Panc1 (cell line): ENCODE measurements at places on chromosomes 16 and 17. TPM values are rescaled to one million over a fixed set of nuclear protein-coding genes. Genes with fewer than 3 reads are reported as not detected.

DNA sequence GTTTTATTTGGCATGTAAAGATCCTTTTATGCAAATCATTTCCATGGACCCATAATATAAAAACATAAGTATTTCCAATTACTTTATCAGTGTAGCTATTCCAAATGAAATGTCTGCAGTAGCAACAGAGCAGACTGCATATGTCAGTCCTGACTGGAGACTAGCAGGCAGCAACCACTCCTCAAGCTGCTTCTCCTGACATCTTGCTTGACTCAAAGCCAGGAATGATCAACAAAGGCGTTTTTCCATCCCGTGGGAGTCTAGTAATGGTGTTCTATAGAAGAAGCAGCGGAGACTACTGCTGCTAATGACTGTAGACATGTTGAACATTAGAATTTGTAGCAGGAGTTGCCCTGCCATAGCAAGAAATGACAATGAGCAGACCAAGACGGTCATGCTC is 73.2 kb upstream of the AKTIP start:
- DNase-seq = no peak
- H3K4me3 ChIP-seq = no peak overlapping the region

- no peak for DNase-seq
- no peaks in the 10 kb centered on the region for H3K27me3 ChIP-seq
- peaks cover 3% of the 10 kb centered on the region; the same call in 1 of the 2 replicates for H3K36me3 ChIP-seq
Measured at GRCh38 chr16:8845699-8846298, 23.0 kb downstream of the CARHSP1 start.

DNA sequence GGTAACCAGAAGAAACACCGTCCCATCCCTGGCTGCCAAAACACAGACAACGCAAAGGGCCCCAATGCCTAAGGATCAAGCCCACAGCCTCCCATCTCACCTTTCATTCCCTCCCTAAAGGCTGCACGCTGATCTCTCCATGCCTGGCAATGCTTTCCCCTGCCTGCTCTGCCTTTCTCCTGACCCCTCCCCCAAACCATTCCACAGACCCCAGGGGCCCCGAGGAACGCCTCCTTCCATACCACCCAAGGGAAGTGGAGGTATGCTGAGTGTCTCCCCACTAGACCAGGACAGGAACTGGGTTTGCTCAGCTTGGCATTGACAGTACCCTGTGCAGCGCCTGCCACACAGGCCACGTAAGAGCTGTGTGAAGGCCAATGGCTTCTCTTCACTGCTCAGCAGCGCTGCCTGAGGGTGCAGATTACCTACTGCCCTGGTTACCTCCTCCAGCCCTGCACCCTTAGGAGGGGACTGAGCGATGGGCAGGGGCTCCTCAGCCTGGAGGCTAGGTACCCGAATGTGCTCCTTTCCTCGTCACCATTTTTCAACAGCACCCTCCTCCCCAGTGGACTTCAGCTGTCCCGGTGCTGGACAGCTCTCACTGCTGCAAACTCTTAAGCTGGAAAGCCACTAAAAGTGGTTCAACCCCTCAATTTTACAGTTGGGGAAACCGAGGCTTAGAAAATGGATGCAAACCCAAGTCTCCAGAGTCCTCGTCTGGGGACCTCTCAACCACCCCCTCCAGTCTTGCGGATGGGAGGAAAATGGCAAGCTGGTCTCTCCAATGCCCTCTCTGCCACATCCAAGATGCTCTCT is 45.0 kb downstream of the SRCIN1 start:
- H3K4me3 ChIP-seq = no peak overlapping the region
- H3K36me3 ChIP-seq = no peaks in the 10 kb centered on the region
- peaks cover 4% of the 10 kb centered on the region; the same call in 1 of the 2 replicates for H3K4me1 ChIP-seq
- no peaks in the 10 kb centered on the region for H3K27me3 ChIP-seq
- no peak for DNase-seq
- H3K27ac ChIP-seq = no peak overlapping the region

GRCh38 chr17:56988901-56989572 is 11.1 kb downstream of the SCPEP1 start:
- DNase-seq = no peak
- no peaks in the 10 kb centered on the region for H3K27me3 ChIP-seq
- no peak overlapping the region for H3K4me3 ChIP-seq
- no peaks in the 10 kb centered on the region for H3K4me1 ChIP-seq
- H3K36me3 ChIP-seq = peaks cover 6% of the 10 kb centered on the region; the same call in 1 of the 2 replicates

- no peak overlapping the region for H3K27ac ChIP-seq
- no peaks in the 10 kb centered on the region for H3K36me3 ChIP-seq
- H3K4me1 ChIP-seq = no peaks in the 10 kb centered on the region
- DNase-seq = no peak
- H3K27me3 ChIP-seq = no peaks in the 10 kb centered on the region; the same call in 1 of the 2 replicates
Measured at GRCh38 chr17:6075845-6076244, 5.7 kb downstream of the WSCD1 start.

DNA sequence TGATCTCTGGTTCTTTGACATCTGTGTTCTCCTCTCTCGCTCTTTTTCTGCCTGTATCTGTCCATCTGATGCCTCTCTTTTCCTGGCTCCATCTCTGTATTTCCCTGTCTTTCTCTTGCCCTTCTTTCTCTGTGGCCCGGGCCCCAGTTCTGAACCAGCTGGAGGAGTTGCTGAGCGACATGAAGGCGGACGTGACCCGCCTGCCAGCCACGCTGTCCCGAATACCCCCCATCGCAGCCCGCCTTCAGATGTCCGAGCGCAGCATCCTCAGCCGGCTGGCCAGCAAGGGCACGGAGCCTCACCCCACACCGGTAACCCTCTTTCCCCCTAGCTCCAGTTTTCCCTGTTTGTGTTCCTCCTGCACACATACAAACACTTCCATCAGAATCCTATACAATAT is 5.8 kb downstream of the RNF227 start:
- H3K4me1 ChIP-seq = peaks cover 6% of the 10 kb centered on the region
- no peaks in the 10 kb centered on the region for H3K27me3 ChIP-seq
- DNase-seq = no peak
- no peak overlapping the region for H3K4me3 ChIP-seq
- no peak overlapping the region for H3K27ac ChIP-seq

DNA sequence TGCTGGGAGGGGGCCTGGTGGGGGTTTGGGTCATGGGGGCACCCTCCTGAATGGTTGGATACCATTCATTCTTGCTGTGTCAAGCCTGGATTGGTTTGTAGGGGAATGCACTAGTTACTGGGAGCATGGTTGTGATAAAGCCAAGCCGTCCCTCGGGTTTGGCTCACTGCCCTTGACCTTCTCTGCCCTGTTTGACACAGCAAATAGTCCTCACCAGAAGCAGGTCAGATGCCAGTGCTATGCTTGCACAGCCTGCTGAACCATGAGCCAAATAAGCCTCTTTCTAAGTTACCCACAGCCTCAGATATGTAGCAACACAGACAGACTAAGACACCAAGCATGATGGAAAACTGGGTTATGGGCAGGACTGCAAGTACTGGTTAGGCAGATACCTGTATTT is 14.6 kb downstream of the ZNF778 start:
- DNase-seq = no peak
- no peaks in the 10 kb centered on the region for H3K27me3 ChIP-seq
- no peaks in the 10 kb centered on the region for H3K4me1 ChIP-seq
- no peak overlapping the region for H3K27ac ChIP-seq
- H3K36me3 ChIP-seq = peaks cover 6% of the 10 kb centered on the region; the same call in 1 of the 2 replicates
- H3K4me3 ChIP-seq = no peak overlapping the region

DNA sequence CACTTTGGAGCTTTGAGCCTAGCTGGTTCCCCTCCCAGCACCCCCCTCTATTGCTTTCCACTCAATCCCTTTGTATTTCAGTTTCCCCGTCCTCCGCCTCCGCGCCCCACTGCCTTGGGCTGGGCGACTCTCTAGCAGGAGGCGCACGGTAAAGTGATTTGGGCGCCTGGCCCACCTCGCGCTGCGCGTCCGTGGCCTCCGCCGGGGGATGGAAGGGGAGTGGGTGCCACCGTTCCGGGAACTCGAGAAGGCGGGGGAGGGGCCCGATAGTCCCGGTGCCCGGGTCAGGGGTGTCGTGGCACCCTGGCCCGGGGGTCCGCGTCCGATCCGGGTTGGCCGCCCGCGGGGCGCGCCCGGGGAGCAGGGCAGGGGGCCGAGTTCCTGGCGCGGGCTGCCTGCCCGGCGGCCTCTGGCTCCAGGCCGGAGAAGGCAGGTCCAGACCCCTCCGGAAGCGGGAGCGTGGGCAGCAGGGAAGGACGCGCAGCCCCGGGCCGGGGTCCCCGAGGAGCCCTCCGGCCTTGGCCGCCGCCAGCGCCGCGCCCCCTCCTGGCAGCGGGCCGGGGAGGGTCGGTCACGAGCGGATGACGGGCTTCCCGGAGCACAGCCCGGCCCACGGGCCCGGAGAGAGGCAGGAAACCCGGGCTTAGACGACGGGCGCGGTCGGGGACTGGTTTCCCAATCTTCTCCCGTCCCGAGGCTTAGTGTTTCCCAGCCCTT is 15.8 kb downstream of the MEOX1 start:
- DNase-seq = no peak
- H3K36me3 ChIP-seq = no peaks in the 10 kb centered on the region
- H3K4me3 ChIP-seq = no peak overlapping the region
- no peak overlapping the region for H3K27ac ChIP-seq
- H3K4me1 ChIP-seq = no peaks in the 10 kb centered on the region

DNA sequence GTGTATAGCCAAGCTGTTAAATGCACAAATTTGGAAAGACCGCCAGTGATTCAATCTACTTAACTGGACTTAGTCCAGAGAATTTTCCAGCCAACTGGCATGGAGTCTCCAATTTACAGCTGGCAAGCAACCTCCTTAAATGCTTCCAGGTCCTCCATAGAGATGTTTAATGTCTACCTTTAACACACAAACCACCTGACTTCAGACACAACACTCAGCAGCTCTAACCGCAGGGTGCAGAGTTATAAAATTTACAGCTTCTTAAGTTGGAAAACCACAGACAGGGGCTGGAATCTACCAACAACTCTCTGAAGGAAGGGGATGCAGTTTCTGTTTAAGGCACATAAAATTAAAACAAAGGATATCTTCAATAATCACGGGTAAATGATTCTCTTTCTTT is 106.9 kb downstream of the SYCE1L start:
- DNase-seq = no peak
- no peak overlapping the region for H3K4me3 ChIP-seq
- no peaks in the 10 kb centered on the region for H3K27me3 ChIP-seq
- H3K4me1 ChIP-seq = no peaks in the 10 kb centered on the region; the same call in 1 of the 2 replicates

GRCh38 chr16:48353565-48354163 is 31.5 kb downstream of the SIAH1 start:
- H3K4me1 ChIP-seq = no peaks in the 10 kb centered on the region; the same call in 1 of the 2 replicates
- peak; percentile 24 for DNase-seq
- 0 out of 2 replicates have a peak, but pooled peaks cover 3% of the 10 kb centered on the region for H3K36me3 ChIP-seq
- no peak overlapping the region for H3K4me3 ChIP-seq

DNA sequence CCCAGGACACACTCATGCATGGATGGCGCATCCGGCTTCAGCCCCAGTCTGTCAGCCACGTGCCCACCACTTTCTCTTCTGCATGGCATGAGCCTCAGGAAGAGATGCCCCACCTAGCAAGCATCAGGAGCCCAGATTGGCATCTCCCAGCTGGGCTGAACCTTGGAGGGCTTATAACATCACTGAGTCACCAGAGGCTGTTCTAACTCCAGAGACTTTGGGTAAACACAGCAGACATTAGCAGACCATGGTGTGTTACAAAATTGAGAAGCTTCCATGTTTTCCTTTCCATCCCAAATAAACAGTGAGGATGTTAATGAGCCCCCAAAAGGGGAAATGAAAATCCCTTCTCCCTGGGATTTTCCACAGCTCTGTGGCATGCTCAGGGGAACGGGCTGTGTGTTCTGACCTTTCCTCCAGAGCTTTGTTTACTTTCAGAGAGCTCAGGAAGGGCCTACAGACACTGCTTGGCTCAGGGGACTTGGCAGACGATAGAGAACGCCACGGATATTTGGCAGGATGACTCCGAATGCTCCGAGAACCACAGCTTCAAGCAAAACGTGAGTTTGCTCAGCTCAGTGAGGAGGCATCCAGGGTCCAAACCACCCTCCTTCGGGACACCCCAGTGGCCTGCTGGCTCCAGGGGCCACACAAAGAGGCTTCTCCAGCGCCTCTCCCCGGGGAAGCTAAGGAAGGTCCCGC is 16.5 kb downstream of the GLP2R start:
- no peak overlapping the region for H3K27ac ChIP-seq
- H3K36me3 ChIP-seq = no peaks in the 10 kb centered on the region; the same call in 1 of the 2 replicates
- H3K4me3 ChIP-seq = no peak overlapping the region
- no peaks in the 10 kb centered on the region; the same call in 1 of the 2 replicates for H3K4me1 ChIP-seq

GRCh38 chr16:13926891-13927290 is 6.9 kb downstream of the ERCC4 start:
- no peaks in the 10 kb centered on the region for H3K27me3 ChIP-seq
- DNase-seq = no peak
- no peak overlapping the region for H3K4me3 ChIP-seq

- H3K27me3 ChIP-seq = no peaks in the 10 kb centered on the region
- no peak for DNase-seq
- no peaks in the 10 kb centered on the region for H3K36me3 ChIP-seq
- H3K27ac ChIP-seq = no peak overlapping the region
- no peaks in the 10 kb centered on the region for H3K4me1 ChIP-seq
Measured at GRCh38 chr17:80656590-80656989, 112.0 kb downstream of the RPTOR start.

GRCh38 chr17:80087346-80088265 is 13.8 kb upstream of the GAA start:
- 0 out of 2 replicates have a peak, but pooled peaks cover 4% of the 10 kb centered on the region for H3K4me1 ChIP-seq
- H3K4me3 ChIP-seq = no peak overlapping the region
- no peaks in the 10 kb centered on the region for H3K36me3 ChIP-seq
- H3K27ac ChIP-seq = no peak overlapping the region
- no peak for DNase-seq
- H3K27me3 ChIP-seq = no peaks in the 10 kb centered on the region

DNA sequence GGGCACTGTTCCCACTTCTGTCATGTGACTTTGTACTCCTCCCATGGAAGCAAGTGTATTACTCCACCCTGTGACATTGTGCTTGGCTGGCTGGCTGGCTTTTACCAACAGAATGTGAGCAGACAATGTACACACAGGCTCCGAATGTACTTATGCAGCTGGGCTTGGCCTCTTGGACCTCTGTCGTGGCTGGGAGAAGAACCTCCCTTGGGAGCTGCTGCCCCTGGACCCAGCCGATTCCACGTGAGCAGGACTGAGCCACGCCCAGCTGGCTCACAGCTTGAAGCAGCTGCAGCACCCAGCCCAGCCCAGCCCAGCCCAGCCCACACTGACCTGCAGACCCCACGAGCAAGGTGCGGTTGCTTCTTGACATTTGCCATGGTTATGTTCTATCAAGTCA is 177.5 kb downstream of the RBFOX3 start:
- H3K27ac ChIP-seq = no peak overlapping the region
- no peaks in the 10 kb centered on the region for H3K36me3 ChIP-seq
- H3K4me3 ChIP-seq = no peak overlapping the region
- no peak for DNase-seq
- no peaks in the 10 kb centered on the region for H3K4me1 ChIP-seq

GRCh38 chr17:55433629-55434422 is 12.2 kb upstream of the MMD start:
- DNase-seq = no peak
- peak overlapping the region; percentile 65 for H3K27ac ChIP-seq
- H3K36me3 ChIP-seq = no peaks in the 10 kb centered on the region
- H3K27me3 ChIP-seq = no peaks in the 10 kb centered on the region; the same call in 1 of the 2 replicates

GRCh38 chr17:5473906-5474305 is 5.1 kb upstream of the DHX33 start:
- H3K27ac ChIP-seq = no peak overlapping the region
- no peaks in the 10 kb centered on the region for H3K27me3 ChIP-seq
- DNase-seq = no peak
- H3K36me3 ChIP-seq = peaks cover 29% of the 10 kb centered on the region
- H3K4me3 ChIP-seq = no peak overlapping the region
- peaks cover 4% of the 10 kb centered on the region for H3K4me1 ChIP-seq

Gene KCNJ18
- not detected for total RNA-seq

Gene CD300LB
- not detected for total RNA-seq

Gene MYADML2
- not detected for total RNA-seq

Gene CASKIN2
- total RNA-seq = 40.0 TPM

Gene COL1A1
- 52.7 TPM for total RNA-seq

Gene C17orf100
- 2.8 TPM for total RNA-seq

Gene CA7
- total RNA-seq = not detected
